ENCODE measurements at places on chromosomes 7 and 10.
A peak's percentile ranks its signal among the peaks of the same experiment; 100 is the strongest.

DNA sequence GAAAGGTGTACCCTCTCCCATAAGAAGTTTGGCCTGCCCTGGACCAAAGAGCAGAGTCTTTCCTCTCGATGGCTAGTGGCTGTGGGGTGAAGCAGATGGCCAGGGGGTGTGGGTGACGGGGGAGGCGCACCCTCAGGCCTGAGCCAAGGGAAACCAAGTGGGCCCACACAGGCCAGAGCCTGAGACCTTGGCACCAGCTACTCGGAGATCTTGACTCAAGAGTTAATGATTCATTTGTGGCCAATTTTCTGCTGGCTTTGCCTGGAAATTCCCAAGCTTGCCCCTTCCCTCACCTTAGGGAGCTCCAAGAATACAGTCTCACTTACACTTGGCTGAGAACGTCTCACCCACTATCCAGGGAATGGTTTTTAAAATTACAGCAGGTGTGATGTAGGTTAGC lies 42.7 kb downstream of the ZMIZ1 start:
- no peak for DNase-seq

- DNase-seq = no peak
Observed at GRCh38 chr7:26510231-26510957, 218.7 kb downstream of the SNX10 start.

GRCh38 chr10:131896403-131896802 lies 4.4 kb upstream of the PPP2R2D start:
- DNase-seq = no peak

DNA sequence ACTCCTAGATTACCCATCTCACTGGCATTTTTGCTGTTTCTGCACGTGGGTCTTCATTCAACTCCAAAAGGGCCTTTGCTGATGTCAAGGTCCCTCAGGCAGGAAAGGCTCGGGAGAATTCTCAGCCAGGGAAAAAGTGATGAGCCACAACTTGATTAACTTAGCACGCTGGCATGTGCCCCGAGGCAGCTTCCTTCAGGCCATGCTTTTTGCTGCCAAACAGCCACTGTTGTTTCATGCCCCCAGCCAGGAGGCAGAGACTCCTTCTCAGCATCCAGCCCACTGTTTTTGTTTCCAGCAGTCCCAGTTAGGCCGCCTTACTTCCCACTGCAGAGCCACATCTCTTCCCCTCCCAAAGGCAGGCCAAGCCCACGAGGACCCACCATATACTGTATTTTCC lies 266.5 kb upstream of the YAE1 start:
- no peak for DNase-seq

GRCh38 chr10:130767116-130767730 lies 544.3 kb downstream of the TCERG1L start:
- no peak for DNase-seq

DNA sequence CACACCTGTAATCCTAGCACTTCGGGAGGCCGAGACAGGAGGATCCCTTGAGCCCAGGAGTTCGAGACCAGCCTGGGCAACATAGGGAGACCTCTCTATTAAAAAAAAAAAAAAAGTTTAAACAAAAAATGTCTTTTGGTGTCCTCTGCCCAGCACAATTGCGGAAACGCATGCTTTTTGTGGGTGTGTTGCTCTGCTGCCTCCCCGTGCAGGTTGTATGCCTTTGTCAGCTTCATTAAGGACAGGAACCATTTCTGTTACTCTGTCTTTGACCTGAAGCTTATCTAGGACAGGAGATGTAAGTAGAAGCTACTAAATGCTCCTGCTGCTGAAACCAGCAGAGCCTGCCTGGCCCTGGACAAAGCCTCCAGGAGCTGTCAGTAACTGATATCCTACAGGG lies 21.3 kb upstream of the ANKRD2 start:
- no peak for DNase-seq

DNA sequence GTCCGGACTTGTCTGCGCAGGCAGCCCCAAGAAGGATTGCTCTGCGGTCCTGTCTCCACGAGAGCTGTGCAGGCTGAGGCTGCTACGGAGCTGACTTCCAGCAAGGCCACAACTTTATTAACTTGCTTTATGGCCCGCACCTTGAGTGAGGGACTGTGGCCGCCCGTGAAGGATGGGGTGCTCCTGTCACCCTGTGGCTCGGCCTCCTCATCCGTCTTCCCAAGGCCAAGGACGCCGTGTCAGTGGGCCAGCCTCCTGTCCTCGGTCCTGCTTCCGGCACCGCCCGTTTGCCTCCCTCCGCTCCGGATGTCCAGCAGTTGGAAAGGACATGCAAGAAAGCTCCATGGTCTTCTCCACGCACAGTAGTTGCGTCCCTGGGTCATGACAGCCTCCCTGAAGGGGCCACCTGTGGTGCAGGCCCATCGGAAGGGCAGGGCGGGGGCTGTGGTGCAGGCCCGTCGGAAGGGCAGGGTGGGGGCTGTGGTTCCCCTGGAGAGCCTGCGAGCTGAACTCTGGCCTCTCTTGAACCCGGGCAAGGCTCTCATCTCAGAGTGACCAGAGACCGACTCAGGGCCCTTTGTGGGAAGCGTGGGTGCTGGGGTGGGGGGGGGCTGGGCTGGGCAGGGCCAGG lies 87.1 kb downstream of the NKX6-2 start:
- DNase-seq = no peak

DNA sequence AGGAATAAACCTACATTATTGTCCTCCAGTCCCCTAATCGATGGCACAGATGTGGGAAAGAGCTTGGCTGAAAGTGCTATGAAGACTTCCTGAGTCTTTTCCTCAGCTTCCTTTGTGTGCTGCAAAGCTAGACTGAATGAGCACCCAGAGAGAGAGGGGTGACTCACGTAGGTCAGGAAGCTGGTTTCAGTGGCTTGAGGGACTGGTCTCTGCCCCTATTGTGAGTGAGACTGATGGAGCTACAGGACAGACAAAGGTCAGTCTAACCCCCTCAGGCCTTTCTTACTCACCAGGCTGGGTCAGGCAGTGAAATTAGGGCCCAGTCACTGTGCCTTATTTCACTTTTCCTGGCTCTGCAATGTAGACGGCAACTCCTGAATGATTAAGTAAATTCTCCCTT lies 171.1 kb upstream of the GRB10 start:
- DNase-seq = no peak

- no peak for DNase-seq
Observed at GRCh38 chr7:74290981-74291441, 1.8 kb downstream of the CLIP2 start.

- no peak for DNase-seq
Observed at GRCh38 chr7:11951909-11952308, 119.9 kb upstream of the THSD7A start.

DNA sequence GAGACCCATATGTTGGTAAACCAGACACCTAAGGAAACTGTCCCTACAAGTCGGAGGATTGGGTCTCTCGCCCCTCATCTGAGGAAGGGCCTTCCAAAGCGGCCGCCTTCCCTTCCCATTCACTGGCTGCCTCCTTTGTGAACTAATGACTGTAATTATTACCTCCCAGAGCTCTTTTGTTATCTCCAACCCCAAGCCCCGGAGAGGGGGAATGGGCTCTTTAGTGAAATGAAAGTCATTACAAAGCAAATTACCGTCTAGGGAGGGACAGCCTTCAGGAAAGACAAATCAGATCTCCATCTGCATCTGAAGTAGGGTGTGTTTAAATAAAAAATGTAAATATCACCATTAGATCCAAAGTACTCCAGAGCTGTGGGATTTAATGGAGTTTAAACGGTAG lies 2.6 kb upstream of the GAD2 start:
- DNase-seq = no peak

GRCh38 chr7:158085741-158086695 lies 501.6 kb downstream of the PTPRN2 start:
- no peak for DNase-seq

DNA sequence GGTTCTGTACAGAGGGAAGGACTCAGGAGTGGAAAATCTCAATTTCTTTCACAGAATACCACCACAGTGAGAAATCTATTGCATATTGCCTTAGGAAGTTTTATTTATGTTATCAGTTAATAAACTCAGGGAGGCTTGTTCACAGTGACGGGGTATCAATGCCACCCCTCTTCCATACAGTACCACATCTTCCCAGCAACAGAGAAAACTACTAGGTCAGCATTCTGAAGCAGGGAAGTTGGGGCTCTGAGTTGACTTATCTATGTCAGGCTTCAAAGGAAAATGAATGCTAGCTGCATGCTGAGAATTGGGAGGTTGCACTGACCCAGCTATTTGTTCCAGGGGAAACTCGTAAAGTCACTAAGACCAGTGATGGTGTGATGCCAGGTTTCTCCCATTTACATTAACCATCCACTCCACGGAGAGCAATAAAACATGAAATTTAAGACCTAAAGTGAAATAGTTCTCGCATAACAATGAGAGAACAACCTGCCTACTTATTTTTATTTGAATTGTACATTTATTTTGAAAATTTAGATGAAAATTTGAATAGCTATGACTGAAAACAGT lies 266.7 kb downstream of the RNLS start:
- DNase-seq = no peak

GRCh38 chr7:18429547-18429946 lies 66.0 kb upstream of the HDAC9 start:
- DNase-seq = no peak

- DNase-seq = no peak
Observed at GRCh38 chr7:42739638-42740037, 172.2 kb downstream of the C7orf25 start.

DNA sequence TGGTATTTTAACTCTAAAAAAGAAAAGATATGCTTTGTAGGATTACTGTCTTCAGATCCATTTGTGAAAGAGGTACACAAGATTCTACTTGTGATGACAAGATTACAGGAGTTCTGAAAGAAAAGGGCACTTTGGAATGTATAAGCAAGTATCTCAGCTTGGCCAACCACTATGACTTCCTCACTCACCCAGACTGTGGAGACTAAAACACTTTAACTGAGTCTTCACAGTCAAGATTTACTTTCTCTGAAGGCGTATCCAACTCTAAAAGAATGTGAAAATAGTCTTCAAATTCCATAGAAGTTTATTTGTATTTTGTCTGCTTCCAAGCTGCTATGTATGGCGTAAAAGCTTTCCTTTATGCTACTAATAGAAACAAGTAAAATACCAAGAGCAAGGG lies 76.1 kb upstream of the SRRM3 start:
- DNase-seq = no peak

- DNase-seq = no peak
Observed at GRCh38 chr7:159211540-159212182, 67.0 kb upstream of the VIPR2 start.

GRCh38 chr7:77226357-77226839 lies 26.8 kb upstream of the FGL2 start:
- DNase-seq = no peak

- no peak for DNase-seq
Observed at GRCh38 chr10:69075431-69075830, 12.5 kb upstream of the SRGN start.

DNA sequence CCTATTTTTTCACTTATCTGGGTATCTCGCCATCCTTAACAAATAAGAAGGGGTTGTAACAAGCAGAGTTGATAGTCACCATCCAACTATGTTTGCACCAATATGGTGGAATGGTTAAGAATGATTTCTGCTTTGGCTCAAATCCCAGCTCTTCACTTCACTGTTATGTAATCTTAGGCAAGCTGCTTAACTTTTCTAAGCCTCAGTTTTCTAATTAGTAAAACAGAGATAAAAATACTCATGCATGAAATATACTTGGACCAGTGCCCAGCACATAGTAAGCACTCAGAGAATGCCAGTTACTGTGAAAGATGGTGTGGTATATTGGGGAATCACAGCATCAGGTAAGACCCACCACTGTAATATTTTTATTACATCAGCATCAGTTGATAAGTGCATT lies 33.6 kb downstream of the ABCB1 start:
- DNase-seq = no peak

- no peak for DNase-seq
Observed at GRCh38 chr10:1529806-1530413, 207.4 kb downstream of the ADARB2 start.

- DNase-seq = no peak
Observed at GRCh38 chr10:20608503-20608902, 288.6 kb downstream of the NEBL start.

GRCh38 chr10:132677473-132678227 lies 108.3 kb downstream of the NKX6-2 start:
- DNase-seq = no peak

DNA sequence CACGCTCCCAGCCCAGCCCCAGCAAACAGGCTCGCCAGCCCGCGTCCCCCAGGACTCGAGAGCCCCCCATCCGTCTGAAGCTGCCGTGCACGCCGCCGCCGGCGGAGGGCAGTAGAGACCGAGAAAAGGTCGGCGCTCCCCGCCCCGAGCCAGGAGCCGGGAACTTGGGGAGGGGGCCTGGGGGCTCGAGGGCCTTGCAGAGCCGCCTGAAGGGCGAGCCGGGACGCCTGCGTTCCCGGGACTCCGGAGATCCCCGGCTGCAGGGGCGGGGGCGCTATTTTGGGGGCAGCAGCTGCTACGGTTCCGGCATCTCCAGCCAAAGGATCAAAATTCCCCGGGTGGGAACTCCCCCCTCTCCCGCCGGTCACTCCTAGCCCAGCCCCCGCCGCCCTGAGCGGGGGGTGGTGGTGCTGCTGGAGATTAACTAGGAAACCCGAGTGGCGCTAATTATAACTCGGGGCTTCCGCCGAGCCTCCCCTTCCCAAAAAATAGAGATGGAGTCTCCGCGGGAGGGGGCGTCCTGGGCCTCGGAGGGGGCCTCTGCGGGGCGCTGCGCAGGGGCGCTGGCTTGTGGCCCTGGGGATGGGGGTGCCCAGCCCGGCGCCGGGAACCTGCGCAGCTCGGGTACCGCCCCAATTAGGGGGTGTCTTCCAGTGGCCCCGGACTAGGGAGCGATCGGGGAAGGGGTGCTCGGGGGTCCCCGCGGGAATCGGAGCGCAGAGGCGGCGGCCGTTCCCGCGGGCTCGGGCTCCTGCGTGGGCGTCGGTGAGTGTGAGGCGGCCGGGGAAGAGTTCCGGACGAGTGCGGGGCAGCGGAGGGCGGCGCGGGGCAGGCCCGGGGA lies 608 bp downstream of the ACHE start:
- peak; percentile 54 for DNase-seq

GRCh38 chr7:14375998-14376397 lies 386.5 kb upstream of the ETV1 start:
- no peak for DNase-seq
